Transverse colon (tissue), 4 donors: ENCODE measurements at places on chromosomes 13 and 19.

DNA sequence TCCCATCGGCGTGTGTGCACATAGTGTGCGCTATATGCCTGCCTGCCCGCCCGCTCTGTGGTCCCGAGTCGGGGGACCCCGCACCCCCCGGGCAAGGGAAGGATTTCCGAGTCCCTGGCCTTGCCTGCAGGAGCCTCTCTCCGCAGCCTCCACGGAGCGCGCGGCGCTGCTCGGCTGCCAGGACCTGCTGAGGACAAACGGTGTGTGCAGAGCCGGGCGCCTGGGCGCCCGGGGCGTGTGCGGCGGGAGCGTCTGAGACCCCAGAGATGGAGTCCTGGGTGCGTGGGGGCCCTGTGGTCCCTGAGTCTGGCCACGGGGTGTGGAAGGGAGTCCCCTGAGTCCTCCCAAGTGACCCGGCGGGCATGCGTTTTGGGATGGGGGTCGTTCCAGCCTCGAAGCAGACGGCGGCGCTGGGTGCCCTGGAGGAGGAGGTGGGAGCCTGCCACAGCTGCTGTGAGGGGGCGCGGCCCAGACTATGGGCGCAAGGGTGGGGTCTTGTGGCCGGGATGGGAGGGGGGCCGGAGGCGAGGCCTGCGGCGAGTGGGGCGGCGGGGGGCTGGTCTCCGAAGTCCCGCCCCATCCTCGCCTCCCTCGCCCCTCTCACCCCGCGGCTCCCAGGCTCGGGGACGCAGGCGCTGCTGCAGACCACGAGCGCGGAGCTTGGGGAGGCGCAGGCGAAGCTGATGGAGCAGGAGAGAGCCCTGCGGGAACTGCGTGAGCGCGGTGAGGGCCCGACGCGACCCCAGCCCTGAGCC is 25.3 kb downstream of the CLEC4M start:
- no peak for DNase-seq

DNA sequence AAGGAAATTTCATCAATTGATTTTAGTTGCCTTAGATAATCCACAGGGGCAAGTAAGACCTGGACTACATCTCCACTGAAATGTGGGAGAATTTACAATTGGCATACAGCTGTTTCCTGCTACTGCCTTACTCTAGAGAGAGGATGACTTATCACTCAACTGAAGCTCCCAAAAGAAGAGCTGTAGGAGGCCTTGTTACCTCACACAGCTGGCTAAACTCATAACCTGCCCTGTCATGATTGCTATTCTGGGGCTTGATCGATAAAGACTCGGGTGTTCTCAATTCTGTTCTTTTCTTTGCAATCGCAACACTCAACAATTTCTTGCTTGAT is 1396.4 kb downstream of the EFNB2 start:
- DNase-seq, result no peak

- DNase-seq, result no peak
Measured at GRCh38 chr19:23093832-23094231, 23.0 kb upstream of the ZNF730 start.

DNA sequence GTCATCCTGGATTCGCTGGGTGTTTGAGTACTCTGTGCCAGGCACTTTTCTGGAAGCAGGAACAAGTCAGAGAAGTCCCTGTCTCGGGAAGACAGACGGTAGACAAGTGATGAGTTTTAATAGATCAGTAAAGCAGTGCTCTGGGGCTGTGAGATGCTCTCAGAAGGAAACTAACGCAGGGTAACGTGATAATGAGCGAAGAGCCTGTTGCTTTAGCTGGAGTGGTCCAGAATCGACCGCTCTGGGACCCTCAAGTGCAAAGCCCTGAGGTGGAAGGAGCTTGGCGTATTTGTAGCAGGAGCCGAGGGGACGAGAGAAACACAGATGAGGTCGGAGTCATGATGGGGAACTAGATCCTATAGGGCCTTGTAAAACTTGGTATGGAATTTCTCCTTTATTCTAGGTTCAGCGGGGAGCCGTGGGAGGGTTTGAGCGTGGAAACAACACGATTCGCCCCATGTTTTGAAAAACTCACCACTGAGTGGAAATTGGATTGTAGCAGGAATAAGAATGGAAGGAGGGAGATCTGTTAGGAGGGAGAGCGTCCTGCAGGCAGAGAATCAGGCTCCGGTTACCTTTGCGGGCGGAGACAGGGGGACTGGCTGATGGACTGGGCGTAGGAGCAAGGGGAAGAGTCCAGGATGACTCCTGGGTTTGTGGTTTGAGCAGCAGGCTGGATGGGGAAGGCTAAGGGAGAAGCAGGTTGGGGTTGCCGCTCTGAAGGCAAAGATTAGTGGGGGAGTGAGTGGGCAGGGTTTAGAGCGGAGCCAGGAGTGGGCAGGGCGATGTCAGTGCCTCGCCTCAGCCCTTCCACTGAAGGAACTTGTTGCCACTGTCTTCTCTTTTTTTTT is 763 bp downstream of the POLD1 start:
- no peak for DNase-seq

GRCh38 chr19:7866399-7867091 is 7.6 kb downstream of the PRR36 start:
- DNase-seq, result no peak

DNA sequence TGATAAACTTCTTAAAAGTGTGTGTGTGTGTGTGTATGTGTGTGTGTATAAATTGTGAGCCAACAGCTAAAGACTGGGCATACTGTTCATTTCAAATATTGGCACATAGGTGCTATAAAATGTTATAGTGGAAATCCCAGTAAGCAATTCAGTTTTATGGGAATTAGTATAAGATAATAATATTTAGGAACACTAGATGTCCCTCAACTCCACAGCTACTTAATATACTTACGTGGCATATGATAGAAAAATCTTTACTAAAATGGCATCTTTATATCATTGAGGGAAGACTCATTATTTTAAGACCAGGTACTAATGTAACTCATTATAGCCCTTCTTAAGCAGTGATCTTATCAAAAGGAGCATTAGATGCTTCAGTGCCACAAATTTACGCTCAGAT is 266.2 kb downstream of the MAB21L1 start:
- no peak for DNase-seq

GRCh38 chr19:18606281-18607225 is at the start of gene CRLF1:
Gene CRLF1, minus strand, starts transcription at chr19:18606799. Its CDS starts 143 bp downstream, at chr19:18606656.
- no peak for DNase-seq

- DNase-seq, result no peak
Measured at GRCh38 chr19:11418094-11418548, 993 bp downstream of the RGL3 start.

- DNase-seq, result no peak
Measured at GRCh38 chr13:100601716-100602115, 13.1 kb upstream of the GGACT start.

GRCh38 chr13:76745261-76746200 is 140.7 kb downstream of the KCTD12 start:
- DNase-seq, result no peak

- DNase-seq, result no peak
Measured at GRCh38 chr19:42071247-42071646, 1.2 kb upstream of the GRIK5 start.

- DNase-seq, result no peak
Measured at GRCh38 chr13:107642831-107643230, 572.5 kb downstream of the LIG4 start.

DNA sequence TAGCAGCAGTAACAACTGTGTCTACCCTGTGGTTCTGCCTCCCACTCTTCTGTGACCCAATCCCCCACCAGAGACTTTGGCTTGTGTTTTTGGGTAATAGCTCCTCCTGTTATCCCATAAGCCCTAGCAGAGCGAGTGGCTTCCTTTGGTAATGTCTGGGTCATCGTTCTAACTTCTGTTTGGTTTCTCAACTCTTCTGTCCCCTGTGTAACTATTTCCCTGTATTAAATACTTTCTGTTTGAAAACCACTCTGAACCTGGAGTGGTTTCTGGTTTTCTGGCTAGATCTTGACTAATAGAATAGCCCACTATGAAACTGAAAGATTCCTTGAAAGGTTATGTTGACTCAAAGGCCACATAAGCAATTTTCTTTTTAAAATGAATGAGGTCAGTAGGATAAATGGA is 350.0 kb downstream of the DCT start:
- no peak for DNase-seq

DNA sequence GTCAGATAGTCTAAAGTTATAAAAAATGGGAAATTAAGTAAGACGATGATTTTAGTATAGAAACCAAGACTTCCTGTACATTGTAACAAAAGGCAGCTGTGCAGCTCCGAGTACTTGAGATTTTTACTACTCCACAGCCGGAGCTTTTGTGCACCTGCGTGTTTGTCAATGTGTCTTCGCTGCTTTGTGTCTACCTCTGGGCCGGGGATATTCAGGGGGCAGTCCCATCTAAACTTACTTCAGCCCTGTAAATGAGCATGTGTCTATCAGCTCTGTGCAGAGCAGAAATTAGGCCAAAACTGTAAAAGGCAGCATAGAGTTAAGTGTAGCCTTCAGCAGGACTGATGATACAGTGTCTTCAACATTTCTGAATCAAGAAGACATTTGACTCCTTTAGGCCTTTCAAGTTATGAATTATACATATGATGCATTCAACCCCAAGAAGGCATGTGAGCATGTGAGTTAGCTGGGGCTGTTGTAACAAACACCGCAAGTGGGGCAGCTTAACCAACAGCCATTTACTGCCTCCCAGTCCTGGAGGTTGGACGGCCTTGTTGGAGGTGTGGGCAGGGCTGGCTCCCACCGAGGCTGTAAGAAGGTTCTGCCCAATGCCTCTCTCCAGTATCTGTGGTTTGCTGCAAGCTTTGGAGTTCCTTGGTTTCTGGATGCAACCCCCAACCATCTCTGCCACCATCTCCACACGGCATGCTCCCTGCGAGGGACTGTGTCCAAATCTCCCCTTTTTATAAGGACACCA is 191.0 kb upstream of the IRS2 start:
- DNase-seq, result no peak

DNA sequence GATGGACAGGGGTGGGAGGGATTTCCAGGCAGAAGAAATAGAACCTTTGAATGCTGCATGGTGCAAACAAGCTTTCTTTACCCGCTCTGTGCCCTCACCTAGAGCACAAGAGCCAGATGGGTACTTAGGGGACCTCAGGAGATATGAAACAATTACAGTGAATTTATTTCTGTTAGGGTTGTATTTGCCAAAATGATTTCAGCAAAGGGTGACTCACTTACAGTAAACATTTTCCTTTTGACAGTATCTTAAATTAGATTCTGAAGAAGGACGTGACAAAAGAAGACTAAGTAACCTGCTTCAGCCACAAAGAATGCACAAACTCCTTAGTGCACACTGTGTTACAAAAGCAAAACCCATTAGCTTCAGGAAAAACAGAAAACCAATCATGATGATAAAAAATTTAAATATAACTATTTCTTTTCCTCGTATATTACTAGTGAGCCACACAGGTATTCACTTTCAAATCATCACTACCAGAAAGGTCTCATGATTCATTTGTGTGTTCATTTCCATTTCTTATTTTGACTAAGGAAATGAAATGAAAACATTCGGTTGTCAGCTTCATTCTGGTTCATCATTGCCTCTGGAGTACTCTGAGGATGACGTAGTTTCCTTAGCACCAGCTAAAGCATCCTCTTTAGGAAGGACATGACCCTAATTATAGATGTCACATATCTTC is 158.8 kb downstream of the NHLRC3 start:
- no peak for DNase-seq

DNA sequence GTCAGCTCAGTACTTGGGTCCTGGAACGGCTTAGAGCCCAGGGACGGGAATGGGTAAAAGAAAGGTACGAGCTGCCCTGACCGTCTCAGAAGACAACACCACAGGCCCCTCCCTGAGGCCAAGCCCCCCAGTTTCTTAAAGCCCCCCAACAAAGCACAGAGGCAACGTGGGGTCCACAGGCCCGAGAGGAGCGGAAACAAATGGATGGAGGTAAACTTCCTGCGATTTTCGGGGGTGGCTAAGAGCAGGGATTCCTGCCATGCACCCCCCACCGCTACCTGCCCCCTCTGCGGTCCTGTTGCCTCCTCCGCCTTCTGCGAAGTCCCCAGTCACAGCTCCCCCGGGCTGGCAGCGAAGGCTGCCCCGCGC is 48.2 kb downstream of the PTPRS start:
- DNase-seq, result no peak

- DNase-seq, result peak; percentile 84
Measured at GRCh38 chr19:6772028-6772865, at the start of gene VAV1. Gene VAV1, plus strand, starts transcription at chr19:6772708. Its CDS starts 100 bp downstream, at chr19:6772808.

DNA sequence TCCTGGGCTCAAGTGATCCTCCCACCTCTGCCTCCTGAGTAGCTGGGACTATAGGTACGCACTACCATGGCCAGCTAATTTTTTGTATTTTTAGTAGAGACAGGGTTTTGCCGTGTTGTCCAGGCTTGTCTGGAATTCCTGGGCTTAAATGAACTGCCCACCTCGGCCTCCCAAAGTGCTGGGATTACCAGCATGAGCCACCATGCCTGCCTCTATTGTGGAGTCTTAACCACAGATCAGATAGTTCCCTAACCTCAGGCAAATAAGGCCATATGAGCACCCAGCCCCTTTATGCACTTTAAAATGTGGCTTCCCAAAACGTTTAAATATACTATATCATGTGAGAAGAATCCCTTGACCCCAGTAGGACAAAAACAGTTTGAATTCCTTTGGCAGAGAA is 16.4 kb downstream of the CNMD start:
- DNase-seq, result no peak

DNA sequence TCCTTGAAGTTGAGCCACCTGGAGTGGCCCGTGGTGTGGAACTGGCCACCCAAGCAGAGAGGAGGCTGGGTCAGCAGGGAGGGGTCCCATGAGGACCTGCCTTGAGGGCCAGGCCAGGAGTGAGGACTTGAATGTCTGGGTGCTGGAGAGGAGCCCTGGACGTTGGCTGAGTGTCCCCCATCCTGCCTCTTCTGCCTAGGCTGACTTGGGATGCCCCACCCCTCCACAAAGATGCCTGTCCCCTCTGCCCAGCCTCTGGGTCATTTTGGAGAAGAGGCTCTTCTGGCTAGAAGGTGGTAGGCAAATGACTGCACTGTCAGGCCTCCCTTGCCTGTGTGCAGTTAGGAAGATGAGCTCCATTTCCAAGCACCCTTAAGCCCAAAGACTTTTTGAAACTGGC is 1.7 kb downstream of the SSBP4 start:
- DNase-seq, result no peak

DNA sequence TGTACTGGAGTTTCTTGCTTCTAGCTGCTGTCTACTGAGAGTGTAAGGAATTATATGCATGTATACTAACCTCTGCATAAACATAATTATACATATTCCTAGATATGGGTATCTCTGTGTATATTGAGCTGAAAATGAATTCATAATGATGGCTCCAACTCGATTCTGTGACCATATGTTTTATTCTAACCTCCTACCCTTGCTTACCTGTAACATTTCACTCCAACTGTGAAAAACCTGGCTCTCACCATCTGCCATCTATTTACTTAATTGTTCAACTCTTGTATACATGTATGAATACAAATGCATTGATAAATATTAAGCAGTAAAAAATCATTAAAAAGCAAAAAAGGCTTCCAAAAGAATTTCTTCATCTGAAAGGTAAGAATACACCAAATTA is 1729.5 kb upstream of the SPRY2 start:
- no peak for DNase-seq

GRCh38 chr13:113607056-113607888 is 22.7 kb downstream of the TFDP1 start:
- DNase-seq, result no peak

- no peak for DNase-seq
Measured at GRCh38 chr13:112952759-112953551, 16.1 kb upstream of the MCF2L start.
